A549 treated with RU486 at 1 μM for 4 hours (cell line): ENCODE measurements at places on chromosomes 12 and 14. TPM values are rescaled to one million over a fixed set of nuclear protein-coding genes. Genes with fewer than 3 reads are reported as not detected.

Gene PRB2
- total RNA-seq: not detected in 5 replicates

Gene LYSET
- total RNA-seq: 29.3 to 40.6 TPM (median 37.2 TPM) in 5 replicates

Gene PLEK2
- total RNA-seq: 22.6 to 30.6 TPM (median 24.8 TPM) in 5 replicates

Gene NPFF
- total RNA-seq: not detected in 5 replicates

Gene MMP19
- total RNA-seq: 0.13 to 4.5 TPM (median 0.17 TPM) in 5 replicates

Gene NOVA1
- total RNA-seq: 4.6 to 5.4 TPM (median 5.3 TPM) in 5 replicates

Gene KRT80
- 46.7 to 71.8 TPM (median 60.6 TPM) in 5 replicates for total RNA-seq

Gene PMCH
- total RNA-seq: not detected in 5 replicates

Gene CLEC4C
- total RNA-seq: not detected in 5 replicates

Gene ALKBH2
- total RNA-seq: 44.9 to 49.6 TPM (median 45.2 TPM) in 5 replicates

Gene USP44
- total RNA-seq: 0.09 to 0.18 TPM (median 0.12 TPM) in 4 of 5 replicates, not detected in the other

Gene ENTPD5
- total RNA-seq: 3.9 to 7.1 TPM (median 6.0 TPM) in 5 replicates

Gene TMTC2
- total RNA-seq: 0.77 to 1.2 TPM (median 0.83 TPM) in 5 replicates

Gene RNASE2
- not detected in 5 replicates for total RNA-seq

Gene LHX5
- total RNA-seq: 0.03 TPM in 1 of 5 replicates, not detected in the others

Gene ANO2
- total RNA-seq: 0.05 TPM in 1 of 5 replicates, not detected in the others

Gene CLEC12A
- not detected in 5 replicates for total RNA-seq

Gene DLK1
- total RNA-seq: 0.20 to 0.45 TPM (median 0.42 TPM) in 5 replicates

Gene DHRS2
- total RNA-seq: 5.7 to 10.2 TPM (median 7.7 TPM) in 5 replicates

Gene AQP6
- total RNA-seq: not detected in 5 replicates

Gene ASIC1
- total RNA-seq: 4.8 to 6.5 TPM (median 5.9 TPM) in 5 replicates

Gene RPL10L
- not detected in 5 replicates for total RNA-seq

Gene TMEM121
- total RNA-seq: 3.7 to 11.5 TPM (median 8.9 TPM) in 5 replicates

Gene FAM186B
- total RNA-seq: 0.08 to 0.27 TPM (median 0.16 TPM) in 5 replicates

Gene KCTD10
- total RNA-seq: 40.9 to 52.2 TPM (median 43.8 TPM) in 5 replicates

Gene GPR68
- total RNA-seq: 0.12 to 0.19 TPM in 2 of 5 replicates, not detected in the others

Gene BBOF1
- 2.3 to 5.2 TPM (median 3.6 TPM) in 5 replicates for total RNA-seq

Gene OS9
- total RNA-seq: 112 to 122 TPM (median 116 TPM) in 5 replicates

Gene KRT7
- 3,887 to 4,969 TPM (median 4,700 TPM) in 5 replicates for total RNA-seq

Gene SLC2A13
- total RNA-seq: 2.4 to 3.9 TPM (median 3.7 TPM) in 5 replicates

Gene ARHGDIB
- total RNA-seq: 1.0 to 1.9 TPM (median 1.4 TPM) in 5 replicates

Gene HSPB8
- total RNA-seq: 13.0 to 20.4 TPM (median 16.5 TPM) in 5 replicates

Gene UTP20
- 12.3 to 19.4 TPM (median 18.0 TPM) in 5 replicates for total RNA-seq

Gene MON2
- 8.2 to 17.1 TPM (median 15.2 TPM) in 5 replicates for total RNA-seq

Gene GNB3
- 1.0 to 3.0 TPM (median 1.9 TPM) in 5 replicates for total RNA-seq

Gene SPTB
- 0.65 to 1.1 TPM (median 0.96 TPM) in 5 replicates for total RNA-seq

Gene MBIP
- total RNA-seq: 9.9 to 21.3 TPM (median 17.1 TPM) in 5 replicates

Gene HOXC11
- total RNA-seq: 0.39 to 0.58 TPM (median 0.45 TPM) in 5 replicates

Gene NKX2-1
- 0.07 TPM in 1 of 5 replicates, not detected in the others for total RNA-seq

Gene P2RX7
- not detected in 5 replicates for total RNA-seq

Gene PRPH
- total RNA-seq: 0.82 to 1.7 TPM (median 0.91 TPM) in 5 replicates

Gene ACRBP
- 0.21 to 0.39 TPM (median 0.30 TPM) in 4 of 5 replicates, not detected in the other for total RNA-seq

Gene KRT5
- total RNA-seq: 0.54 to 0.61 TPM in 2 of 5 replicates, not detected in the others

Gene TEX52
- total RNA-seq: not detected in 5 replicates

Gene RIPK3
- total RNA-seq: not detected in 5 replicates

Gene HOXC5
- total RNA-seq: 0.43 to 1.1 TPM (median 0.80 TPM) in 5 replicates

Gene SPIC
- total RNA-seq: not detected in 5 replicates

Gene EEA1
- total RNA-seq: 2.7 to 9.3 TPM (median 6.1 TPM) in 5 replicates

Gene CPNE8
- total RNA-seq: 7.9 to 12.4 TPM (median 11.4 TPM) in 5 replicates

Gene CIROP
- not detected in 5 replicates for total RNA-seq

Gene KLRC2
- 0.87 to 2.1 TPM (median 1.4 TPM) in 5 replicates for total RNA-seq

Gene IGF1
- 0.30 TPM in 1 of 5 replicates, not detected in the others for total RNA-seq

Gene TSPAN8
- 0.23 to 0.67 TPM (median 0.44 TPM) in 3 of 5 replicates, not detected in the others for total RNA-seq

Gene GLS2
- 0.09 to 0.76 TPM (median 0.16 TPM) in 5 replicates for total RNA-seq
